ENCODE measurements at places on chromosomes 5 and 9. TPM values are rescaled to one million over a fixed set of nuclear protein-coding genes. Genes with fewer than 3 reads are reported as not detected.

The PCDHGA9 gene
- polyA plus RNA-seq, result 0.54 TPM

The MAST4 gene
- polyA plus RNA-seq, result 27.3 TPM

The EGR1 gene
- 65.8 TPM for polyA plus RNA-seq

The TAF7 gene
- polyA plus RNA-seq, result 71.3 TPM

The CERCAM gene
- polyA plus RNA-seq, result 19.7 TPM

The HAVCR2 gene
- 17.5 TPM for polyA plus RNA-seq

The ANKRD34B gene
- not detected for polyA plus RNA-seq

The ENHO gene
- 2.7 TPM for polyA plus RNA-seq

The CWC27 gene
- 16.5 TPM for polyA plus RNA-seq

The RGP1 gene
- 11.0 TPM for polyA plus RNA-seq

The SLC4A9 gene
- 29.9 TPM for polyA plus RNA-seq

The ZNF883 gene
- polyA plus RNA-seq, result 2.9 TPM

The NR6A1 gene
- polyA plus RNA-seq, result 1.2 TPM

The TGFBR1 gene
- polyA plus RNA-seq, result 7.9 TPM

The WDR41 gene
- 16.0 TPM for polyA plus RNA-seq

The CDH10 gene
- polyA plus RNA-seq, result 0.17 TPM

The TAF1L gene
- not detected for polyA plus RNA-seq

The C9orf78 gene
- polyA plus RNA-seq, result 62.1 TPM

Data from kidney (tissue), 22 donors.